Stimulated activated CD4-positive, alpha-beta T cell treated with anti-CD3 and anti-CD28 coated beads, TNF-alpha, amount 100 ng/mL, for 1 hour (primary cell): ENCODE measurements at places on chromosomes 13 and 19.
A peak's percentile ranks its signal among the peaks of the same experiment; 100 is the strongest.

- peak; percentile 59 for DNase-seq
These were observed 29.1 kb downstream of the VAV1 start for GRCh38 chr19:6801485-6802086.

DNA sequence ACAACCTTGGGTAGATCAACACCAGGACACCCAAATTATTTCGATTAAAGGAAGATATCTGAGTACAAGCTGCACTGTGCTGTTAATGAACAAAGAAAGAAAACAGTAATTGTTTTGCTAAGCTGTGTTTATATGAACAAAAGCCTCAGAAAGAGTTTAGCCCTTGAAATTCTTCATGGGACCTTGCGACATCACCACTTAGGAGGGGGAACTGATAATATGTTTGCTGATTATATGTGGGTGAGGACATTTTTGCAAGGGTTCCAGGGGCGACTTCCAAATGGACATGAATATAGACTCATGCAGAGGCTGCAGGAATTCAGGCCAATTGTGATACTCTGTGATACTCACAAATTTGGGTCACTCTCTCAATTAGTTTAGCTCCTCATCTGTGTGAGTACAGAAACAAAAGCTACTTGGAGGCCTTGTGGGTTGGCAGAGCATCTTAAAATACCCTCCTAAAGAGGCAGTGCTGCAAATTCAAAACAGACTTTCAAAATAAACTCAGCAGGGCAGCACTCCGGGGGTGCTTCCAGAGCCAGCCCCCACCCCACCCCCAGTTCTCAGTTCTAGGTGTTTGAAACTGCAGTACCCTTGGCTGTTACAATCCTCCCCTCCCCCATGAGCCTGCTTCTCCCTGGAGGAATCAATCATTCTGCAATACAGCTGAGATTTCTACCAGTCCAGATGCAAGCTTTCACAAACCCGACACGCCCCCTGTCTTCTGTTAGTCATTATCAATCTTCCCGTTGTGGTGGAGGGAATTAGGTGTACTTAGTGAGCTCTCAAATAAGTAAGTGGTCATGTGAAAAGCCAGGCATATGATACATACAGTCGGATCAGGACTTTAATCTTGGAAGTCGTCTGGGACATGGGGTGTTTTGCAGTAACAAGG is 97.0 kb upstream of the MBNL2 start:
- DNase-seq, result no peak

DNA sequence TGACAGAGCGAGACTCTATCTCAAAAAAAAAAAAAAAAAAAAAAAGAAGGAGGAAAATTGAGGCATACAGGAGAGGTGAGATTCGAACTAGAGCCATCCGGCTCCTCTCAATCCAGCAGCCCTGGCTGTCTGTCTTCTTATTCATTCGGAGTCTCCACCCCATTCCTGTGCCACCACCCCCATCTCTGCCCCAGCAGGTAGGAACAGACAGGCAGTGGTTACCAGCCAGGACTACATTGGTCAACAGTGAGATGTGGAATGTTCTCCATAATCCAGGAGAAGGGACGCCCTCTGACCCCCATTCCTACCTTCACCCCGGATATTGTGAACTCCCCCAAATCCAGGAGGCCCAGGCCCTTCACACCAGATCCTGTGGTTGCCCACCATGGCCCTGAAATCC is 6.6 kb upstream of the S1PR2 start:
- DNase-seq, result no peak

GRCh38 chr19:27955485-27956480 is 1257.2 kb downstream of the UQCRFS1 start:
- DNase-seq, result no peak

DNA sequence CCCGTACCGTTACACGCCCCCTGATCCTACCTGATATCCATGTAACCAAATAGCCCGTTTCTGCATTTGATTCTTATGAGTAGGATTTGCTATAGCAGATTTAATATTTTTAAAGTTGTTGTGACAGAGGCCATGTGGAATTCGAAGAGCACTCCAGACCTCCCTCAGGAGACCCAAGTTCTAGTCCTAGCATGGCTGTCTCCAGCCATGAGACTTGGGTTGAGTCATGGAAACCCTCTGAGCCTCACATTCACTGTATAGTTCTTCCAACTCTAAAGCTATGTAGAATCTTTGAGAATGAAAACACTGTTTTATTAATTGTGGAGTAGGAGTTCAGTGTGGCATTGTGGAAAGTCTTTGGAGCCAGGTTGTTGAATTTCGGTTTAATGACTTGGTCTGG is 8.0 kb upstream of the GPR183 start:
- DNase-seq, result no peak

DNA sequence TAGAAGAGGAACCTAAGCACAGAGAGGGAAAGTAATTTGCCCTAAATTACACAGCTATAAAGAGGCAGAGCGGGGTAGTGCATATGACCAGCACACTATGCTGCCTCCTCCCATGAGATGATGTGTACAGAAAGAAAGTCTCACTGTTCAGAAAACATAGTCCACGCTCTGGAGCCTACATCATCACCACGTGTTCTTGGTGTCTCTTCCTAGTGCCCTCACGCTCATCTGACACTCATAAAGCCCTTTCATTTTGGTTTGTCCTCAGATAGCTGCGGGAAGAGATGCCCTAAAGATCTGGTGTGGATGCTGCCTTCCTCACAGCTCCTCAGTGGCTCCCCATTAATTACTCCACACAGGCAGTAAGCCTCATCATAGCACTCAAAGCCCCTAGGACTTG is 27.4 kb upstream of the SIAH3 start:
- DNase-seq, result no peak

GRCh38 chr13:98476538-98476966 is 100.4 kb downstream of the STK24 start:
- DNase-seq, result peak; percentile 76

DNA sequence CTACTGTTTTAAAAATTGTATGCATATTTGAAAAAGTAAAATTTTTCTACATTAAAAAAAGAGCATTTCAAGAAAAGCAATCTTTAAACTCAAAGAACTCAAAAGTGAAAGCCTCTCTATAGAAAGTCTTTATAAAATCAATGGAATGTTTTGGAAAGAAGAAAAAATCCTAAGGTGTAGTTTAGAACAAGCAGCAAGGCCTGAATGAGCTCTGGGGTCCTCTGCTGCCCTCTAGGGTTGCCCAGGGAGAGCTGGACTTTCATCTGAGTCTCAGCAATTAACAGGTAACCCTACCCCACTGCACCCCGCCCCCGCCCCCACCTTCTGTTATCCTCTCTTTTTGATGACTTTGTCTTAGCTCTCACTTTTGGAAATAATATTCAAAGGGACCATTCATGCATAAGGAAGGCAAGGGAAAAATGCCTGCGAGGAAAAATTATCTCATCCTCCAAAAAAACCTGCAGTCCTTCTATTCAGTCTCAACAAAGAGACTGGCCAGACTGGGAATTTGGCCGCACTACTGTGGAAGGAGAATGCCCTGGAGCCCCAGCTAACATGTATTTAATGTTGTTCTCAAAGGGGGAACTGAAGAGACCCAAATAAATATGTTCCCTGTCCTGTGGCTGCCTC is 24.1 kb downstream of the SLC25A30 start:
- DNase-seq, result no peak

GRCh38 chr13:19665427-19665859 is 32.0 kb downstream of the MPHOSPH8 start:
- no peak for DNase-seq

DNA sequence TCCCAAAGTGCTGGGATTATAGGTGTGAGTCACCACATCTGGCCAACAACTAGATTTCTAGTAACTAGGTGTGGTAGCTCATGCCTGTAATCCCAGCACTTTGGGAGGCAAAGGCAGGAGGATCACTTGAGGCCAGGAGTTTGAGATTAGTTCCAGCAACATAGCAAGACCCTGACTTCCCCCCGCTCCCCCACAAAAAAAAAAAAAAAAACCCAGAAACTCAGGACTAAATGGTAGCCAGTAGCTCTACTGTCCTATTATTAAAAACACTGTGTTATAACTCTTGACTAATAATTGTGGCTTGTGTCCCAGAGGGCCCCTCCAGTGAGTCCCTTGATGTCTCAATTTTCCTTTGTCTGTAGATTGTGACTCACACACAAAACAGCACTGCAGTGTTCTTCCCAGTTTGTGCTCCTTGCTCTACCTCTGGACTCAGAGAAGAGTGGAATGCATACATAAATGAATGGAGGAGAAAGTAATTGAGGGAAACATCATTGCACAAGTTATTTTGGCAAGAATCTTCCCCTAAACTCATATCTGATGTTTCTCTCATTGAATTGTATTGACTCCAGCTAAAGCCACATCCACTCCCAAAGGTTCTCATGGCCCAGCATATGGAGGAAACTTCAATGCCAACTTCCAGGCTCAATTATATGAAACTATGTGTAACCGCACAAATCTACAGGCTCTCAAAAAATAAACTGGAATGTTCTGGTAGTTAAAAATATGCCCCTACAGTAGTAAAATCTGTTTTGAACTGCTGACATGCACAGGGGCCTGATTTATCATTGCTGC is 8.8 kb downstream of the TPT1 start:
- DNase-seq, result no peak

DNA sequence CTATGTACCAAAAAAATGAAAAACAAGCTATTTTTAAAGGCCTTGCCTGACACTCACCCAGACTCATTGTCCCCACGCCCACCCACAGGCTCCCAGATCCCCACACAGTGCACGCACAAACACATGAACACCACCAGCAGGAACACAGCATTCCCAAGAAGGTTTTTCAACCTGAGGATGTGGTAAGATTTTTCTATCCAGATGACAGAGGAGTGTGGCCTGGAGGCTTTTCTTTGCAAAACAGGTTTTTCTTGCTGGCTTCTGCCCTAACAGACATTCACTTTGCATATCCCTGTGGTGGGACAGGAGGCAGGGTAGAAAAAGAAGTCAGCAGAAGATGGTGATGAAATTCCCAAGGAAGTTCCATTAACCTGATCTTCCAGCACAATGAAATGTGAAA is 97.8 kb downstream of the KLF12 start:
- DNase-seq, result no peak
